ENCODE measurements at places on chromosomes 1 and 21.

GRCh38 chr1:217274927-217275654 lies 355.8 kb downstream of the GPATCH2 start:
- DNase-seq, result no peak

DNA sequence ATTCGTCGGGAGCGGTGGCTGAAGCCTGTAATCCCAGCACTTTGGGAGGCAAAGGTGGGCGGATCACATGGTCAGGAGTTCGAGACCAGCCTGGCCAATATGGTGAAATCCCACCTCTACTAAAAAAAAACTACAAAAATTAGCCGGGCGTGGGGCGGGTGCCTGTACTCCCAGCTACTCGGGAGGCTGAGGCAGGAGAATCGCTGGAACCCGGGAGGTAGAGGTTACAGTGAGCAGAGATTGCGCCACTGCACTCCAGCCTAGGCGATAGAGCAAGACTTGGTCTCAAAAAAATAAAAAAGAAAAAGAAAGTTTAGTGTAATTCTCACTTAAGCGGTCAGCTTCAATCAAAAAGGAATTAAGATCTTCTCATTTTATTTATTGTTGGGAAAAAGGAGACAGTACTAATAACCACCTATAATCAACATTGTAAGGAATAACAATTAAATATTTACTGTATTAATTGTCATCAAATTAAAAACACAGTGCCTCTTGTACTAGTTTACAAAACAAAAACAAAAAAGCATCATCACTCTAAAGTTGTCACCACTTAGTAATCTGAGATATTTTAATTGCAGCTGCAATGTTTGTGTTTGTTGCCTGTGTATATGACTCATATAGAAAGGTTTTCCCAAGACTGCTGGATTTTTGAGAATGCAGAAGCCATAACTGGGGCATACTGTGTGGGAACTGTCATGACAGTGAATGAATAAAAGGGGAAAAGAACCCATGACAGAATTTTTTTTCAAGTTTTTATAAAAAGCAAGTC lies 3.7 kb downstream of the FBXO42 start:
- no peak for DNase-seq

- no peak for DNase-seq
These were observed 7.7 kb downstream of the TFF2 start for GRCh38 chr21:42343101-42343500.

GRCh38 chr1:7473223-7474142 lies 297.6 kb upstream of the VAMP3 start:
- DNase-seq, result no peak

- no peak for DNase-seq
These were observed 35.6 kb upstream of the ATP1A1 start for GRCh38 chr1:116337398-116337797.

DNA sequence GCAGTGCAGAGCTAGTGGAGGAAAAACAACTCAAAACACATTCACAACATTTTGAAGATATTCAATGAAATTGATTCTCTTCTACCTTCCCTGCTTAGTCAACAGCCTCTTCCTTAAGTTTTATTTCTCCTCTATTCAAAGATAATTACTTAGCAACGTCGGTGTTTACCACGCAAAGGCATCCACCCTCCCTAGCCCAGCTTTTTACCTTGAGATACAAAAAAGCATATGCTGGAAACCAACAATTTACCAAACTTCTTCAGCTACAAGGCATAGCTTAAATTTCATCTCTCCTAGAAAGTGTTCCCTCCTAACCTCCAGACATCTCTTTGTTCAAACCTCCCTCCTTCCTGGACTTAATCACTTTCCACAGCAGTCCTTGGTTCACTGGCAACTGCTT lies 102.8 kb upstream of the SOD1 start:
- no peak for DNase-seq

DNA sequence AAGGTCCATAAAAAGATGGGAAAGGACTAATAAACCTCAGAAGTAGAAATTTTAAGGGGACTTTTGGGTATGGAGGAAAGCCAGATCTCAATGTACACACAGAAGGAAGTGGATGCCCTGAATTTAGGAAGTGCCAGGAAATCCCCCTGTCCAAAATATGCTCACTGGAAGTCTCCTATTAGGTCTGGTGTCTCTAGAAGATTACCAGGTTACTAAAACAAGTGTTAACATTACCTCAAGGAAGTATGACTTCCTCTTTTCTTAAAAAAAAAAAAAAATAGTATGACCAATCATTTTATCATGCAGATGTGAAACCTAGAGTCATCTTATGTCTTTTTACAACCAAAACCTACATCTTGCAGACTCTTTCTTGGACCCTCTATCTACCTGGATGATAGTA lies 30.7 kb downstream of the CD58 start:
- DNase-seq, result peak; percentile 28

DNA sequence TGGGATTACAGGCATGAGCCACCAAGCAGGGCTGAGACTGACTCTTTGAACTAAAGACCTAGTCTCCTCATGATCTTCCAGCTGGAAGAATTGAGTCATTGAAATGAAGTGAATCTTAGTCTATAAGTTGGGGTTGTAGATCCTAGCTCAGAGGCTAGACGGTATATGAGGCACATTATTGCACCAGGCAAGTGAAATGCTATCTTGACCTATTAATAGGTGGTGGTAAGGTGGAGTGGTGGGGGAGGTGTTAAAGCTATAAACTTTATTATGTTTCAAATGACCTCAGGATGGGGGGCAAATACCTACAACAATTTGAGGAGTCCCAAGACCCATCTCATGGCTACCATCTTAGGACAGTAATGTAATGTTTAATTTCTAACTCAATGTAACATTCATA lies 36.8 kb upstream of the SLC16A1 start:
- DNase-seq, result no peak

GRCh38 chr1:48692235-48692634 lies 84.5 kb downstream of the BEND5 start:
- DNase-seq, result no peak

- peak; percentile 34 for DNase-seq
These were observed 653 bp downstream of the FNDC10 start for GRCh38 chr1:1599030-1599934.

- no peak for DNase-seq
These were observed 108.2 kb downstream of the TIAM1 start for GRCh38 chr21:31235671-31236450.

DNA sequence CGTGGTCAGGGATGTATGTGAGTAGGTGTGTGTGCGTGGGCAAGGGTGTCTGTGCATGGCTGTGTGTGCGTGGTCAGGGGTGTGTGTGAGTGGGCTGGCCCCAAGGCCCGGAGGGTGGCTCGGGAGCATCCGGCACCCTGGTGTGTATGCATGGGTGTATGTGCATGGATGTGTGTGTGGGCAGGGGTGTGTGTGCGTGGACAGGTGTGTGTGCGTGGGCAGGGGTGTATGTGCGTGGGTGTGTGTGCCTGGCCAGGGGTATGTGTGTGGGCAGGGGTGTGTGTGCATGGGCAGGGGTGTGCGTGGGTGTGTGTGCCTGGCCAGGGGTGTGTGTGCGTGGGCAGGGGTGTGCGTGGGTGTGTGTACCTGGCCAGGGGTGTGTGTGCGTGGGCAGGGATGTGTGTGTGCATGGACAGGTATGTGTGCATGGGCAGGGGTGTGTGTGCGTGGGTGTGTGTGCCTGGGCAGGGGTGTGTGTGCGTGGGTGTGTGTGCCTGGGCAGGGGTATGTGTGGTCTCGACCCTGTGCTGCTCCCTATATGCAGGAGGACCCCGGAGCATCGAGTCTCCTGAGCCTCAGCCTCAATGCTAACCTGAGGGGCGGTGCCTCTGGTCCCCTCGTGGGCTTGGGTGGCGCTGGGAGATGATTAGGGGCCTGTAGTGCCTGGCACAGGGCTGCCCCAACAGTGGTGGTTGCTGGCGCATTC lies 16.3 kb downstream of the ARHGEF16 start:
- no peak for DNase-seq

GRCh38 chr1:2256435-2257244 lies 28.5 kb downstream of the SKI start:
- DNase-seq, result peak; percentile 37

GRCh38 chr1:115839029-115839678 lies 1.8 kb downstream of the NHLH2 start:
- DNase-seq, result no peak

GRCh38 chr1:245319094-245319493 lies 164.3 kb downstream of the KIF26B start:
- no peak for DNase-seq

GRCh38 chr1:107802654-107803053 lies 162.3 kb downstream of the VAV3 start:
- no peak for DNase-seq

GRCh38 chr1:107220036-107220435 lies 79.2 kb downstream of the NTNG1 start:
- DNase-seq, result no peak

GRCh38 chr1:156746406-156746727 lies 5.1 kb downstream of the HDGF start:
- peak; percentile 45 for DNase-seq

DNA sequence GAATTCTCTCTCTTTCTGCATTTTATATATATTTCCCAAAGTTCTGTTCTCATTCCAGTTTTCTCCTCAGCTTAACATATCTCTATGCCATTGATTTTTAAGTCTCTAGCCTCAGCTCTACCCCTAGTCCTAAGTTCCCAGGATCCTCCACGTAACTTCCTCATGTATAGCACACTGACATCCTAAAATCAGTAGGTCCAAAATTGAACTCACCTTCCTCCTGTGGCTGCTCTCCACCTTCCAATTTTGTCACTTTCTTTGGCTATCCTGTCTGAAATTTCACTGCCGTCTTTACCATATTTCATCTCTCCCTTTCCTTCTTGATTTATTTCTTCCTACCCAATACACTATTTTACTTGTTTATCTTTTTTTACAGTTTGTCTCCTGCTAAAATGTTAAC lies 1.5 kb downstream of the SLAMF6 start:
- no peak for DNase-seq

- no peak for DNase-seq
These were observed 4.2 kb downstream of the RD3 start for GRCh38 chr1:211487672-211488208.

- DNase-seq, result peak; percentile 54
These were observed 53.4 kb downstream of the TOMM20 start for GRCh38 chr1:235075048-235075776.

- DNase-seq, result peak; percentile 81
These were observed 12.3 kb upstream of the IFNLR1 start for GRCh38 chr1:24199291-24199900.

DNA sequence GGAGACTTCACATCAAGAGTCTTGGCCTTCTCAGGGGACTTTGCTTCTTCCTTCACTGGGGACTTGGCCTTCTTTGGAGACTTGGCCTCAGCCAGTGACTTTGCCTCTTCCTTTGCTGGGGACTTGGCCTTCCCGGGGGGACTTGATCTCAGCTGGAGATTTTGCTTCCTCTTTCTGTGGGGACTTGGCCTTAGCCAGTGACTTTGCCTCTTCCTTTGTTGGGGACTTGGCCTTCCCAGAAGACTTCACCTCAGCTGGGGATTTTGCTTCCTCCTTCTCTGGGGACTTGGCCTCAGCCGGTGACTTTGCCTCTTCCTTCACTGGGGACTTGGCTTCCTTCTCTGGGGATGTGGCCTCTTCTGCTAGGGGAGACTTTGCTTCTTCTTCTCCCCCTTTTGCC lies 13.5 kb upstream of the CD2 start:
- DNase-seq, result no peak

GRCh38 chr21:42149656-42150473 lies 69.1 kb upstream of the ABCG1 start:
- no peak for DNase-seq

GRCh38 chr1:153488731-153489130 lies 28.3 kb upstream of the S100A7 start:
- DNase-seq, result no peak

DNA sequence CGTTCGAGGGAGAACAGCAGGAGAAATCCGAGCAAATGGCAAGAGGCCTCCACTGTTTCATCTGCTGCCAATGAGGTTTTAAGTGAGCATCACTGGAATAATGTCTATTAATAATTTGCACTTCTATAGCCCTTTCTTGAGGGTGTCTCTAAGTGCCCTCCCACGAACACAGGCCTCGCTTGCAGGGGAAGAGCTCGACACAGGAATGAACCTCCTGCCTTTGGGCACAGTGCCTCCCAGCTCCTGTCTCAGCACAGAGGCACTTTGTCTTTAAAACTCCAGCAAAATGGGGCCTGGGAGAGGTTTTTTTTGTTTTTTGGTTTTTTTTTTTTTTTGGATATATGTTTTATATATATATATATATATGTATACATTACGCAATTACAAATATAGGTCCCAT lies 56.6 kb downstream of the OLIG1 start:
- no peak for DNase-seq

GRCh38 chr1:226972931-226973330 lies 32.8 kb downstream of the COQ8A start:
- no peak for DNase-seq

DNA sequence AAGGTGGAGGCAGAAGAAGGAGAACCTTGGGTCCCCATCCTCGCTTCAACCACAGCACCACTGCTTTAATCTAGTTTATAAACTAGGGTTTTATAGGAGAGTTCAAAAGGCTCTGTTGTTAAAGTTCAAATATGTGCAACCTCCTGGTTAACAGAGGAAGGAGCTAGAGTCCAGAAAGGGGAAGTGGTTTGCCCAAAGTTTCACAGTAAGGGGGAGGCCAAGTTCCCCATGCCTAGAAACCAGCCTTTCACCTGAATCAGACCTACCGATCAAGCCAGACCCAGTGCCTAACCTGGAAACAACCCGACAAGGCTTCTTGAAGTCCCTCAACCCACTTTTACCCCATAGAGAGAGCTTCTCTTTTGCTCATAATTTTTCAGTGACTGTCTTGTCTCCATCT lies 106.5 kb downstream of the PLPP3 start:
- no peak for DNase-seq

DNA sequence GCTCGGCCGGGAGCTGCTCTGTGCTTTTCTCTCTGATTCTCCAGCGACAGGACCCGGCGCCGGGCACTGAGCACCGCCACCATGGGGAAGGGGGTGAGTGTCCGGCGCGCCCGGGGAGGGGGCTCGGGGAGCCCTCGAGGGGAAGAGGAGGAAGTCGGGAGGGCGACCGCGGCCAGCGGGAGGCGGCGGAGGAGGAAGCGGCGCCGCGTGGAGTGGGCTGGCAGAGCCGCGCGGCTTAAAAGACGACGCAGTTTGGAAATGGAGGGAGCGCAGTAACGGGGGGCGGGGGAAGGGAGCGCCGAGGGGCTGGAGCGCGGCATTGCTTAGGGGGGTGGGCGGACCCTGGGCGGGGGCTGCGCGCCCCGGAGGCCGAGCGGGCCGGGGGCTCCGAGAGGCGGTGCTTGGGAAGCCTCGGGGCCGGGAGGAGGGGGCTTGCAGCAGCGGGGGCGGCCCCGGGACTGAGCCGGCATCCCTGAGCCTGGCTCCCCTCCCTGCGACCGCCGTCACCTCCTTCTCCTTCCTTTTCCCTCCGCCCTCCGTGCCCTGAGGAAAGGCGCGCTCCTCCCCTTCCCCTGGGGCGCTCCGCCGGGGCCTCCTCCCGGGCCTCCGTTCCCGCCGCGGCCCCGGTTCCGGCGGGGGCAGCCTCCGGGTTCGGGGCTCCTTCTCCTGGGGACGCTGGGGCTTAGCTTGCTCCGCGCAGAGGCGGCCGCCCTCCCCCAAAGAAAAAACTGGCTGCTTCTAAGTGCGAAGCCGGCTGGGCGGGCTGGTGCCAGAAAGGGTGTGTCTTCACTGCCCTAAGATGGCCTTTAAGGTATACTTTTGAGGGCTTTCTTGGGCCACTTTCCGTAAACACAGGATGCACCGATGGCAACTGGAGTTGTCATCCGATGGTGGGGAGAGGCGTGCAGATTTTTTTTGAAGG lies 648 bp downstream of the ATP1A1 start:
- DNase-seq, result peak; percentile 71

GRCh38 chr1:153805886-153806719 lies 30.9 kb downstream of the SLC27A3 start:
- DNase-seq, result no peak

- DNase-seq, result no peak
These were observed 70.6 kb downstream of the COQ8A start for GRCh38 chr1:227010645-227011044.
